ENCODE measurements at places on chromosomes 11 and 22. TPM values are rescaled to one million over a fixed set of nuclear protein-coding genes. Genes with fewer than 3 reads are reported as not detected.

DNA sequence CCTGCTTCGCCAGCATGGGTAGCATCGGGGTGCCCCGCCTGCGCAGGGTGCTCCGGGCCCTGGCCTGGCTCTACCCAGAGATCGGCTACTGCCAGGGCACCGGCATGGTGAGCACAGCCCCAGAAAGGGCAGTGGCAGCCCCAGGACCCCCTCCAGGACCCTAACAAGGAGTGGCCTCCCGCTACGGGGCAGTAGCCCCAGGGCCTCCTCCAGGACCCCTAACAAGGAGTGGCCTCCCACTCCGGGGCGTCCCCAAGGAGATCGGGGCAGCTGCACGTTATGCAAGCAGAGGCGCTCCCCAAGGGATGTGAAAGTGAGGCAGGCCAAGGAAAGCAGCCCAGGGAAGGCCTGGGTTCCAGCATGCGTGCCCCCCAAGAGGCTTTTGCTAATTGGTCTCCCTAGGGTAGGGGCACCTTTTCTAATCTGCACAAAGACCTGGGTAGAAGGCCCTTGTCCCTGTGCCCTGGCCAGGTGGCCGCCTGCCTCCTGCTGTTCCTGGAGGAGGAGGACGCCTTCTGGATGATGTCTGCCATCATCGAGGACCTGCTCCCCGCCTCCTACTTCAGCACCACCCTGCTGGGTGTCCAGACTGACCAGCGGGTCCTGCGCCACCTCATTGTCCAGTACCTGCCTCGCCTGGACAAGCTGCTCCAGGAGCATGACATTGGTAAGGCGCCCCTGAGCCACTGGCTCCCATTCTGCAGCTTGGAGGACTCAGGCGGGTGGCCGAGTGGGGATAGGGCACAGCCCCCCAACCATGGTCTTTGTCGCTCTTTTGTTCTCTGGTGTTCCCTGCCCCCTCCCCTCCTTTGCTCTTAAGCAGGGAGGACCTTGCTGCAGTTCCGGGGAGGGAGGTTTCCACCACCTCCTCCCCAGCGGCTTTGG lies 35.0 kb downstream of the SGSM3 start:
- DNase-seq: no peak
- no peaks in the 10 kb centered on the region for H3K27me3 ChIP-seq
- no peak overlapping the region for H3K27ac ChIP-seq

GRCh38 chr11:2583605-2583958 lies 116.2 kb downstream of the KCNQ1OT1 start:
- no peaks in the 10 kb centered on the region for H3K4me1 ChIP-seq
- no peaks in the 10 kb centered on the region for H3K27me3 ChIP-seq
- DNase-seq: no peak
- no peaks in the 10 kb centered on the region for H3K36me3 ChIP-seq

DNA sequence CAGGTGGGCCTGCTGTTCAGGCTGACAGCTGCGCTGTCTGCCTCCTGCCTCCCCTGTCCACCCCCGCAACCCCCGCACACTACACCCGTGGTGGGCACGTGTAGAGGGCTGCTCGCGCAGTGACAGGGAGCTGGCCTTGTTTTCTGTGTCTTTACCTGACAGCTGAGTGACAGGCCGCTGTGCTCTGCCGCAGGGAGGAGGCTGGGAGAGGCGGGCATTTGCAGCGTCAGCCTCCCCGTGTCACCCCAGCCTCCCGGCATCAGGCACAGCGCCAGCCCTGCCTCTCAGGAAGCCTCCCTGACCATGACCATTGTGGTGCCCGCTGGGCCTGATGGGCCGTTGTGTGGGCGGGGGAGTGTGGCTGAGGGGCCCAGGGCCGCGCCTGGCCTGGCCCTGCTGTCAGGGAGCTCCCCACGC lies 32.0 kb upstream of the RELT start:
- DNase-seq: no peak
- H3K4me3 ChIP-seq: no peak overlapping the region
- H3K36me3 ChIP-seq: no peaks in the 10 kb centered on the region
- H3K27ac ChIP-seq: no peak overlapping the region

GRCh38 chr11:64430645-64431044 lies 71.7 kb downstream of the RPS6KA4 start:
- no peaks in the 10 kb centered on the region for H3K4me1 ChIP-seq
- no peaks in the 10 kb centered on the region for H3K27me3 ChIP-seq
- DNase-seq: no peak
- no peaks in the 10 kb centered on the region for H3K36me3 ChIP-seq
- H3K27ac ChIP-seq: no peak overlapping the region

DNA sequence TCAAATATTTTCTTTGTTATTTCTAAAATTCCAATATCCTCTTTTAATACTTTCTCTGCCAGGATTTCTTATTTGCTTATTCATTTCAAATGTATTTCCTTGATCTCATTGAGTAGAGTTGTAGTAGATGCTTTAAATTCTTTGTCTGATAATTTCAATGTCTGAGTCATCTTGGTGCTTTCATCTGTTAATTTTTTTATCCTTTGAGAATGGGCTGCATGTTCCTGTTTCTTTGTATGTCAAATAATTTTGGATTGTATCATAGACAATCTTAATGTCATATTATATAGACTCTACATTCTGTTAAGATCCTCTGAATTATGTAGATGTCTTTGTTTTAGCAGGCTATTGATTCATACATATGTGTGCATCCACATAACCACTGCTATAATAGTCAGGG lies 57.5 kb downstream of the MYEOV start:
- DNase-seq: no peak
- H3K4me3 ChIP-seq: no peak overlapping the region
- H3K27ac ChIP-seq: no peak overlapping the region
- H3K36me3 ChIP-seq: no peaks in the 10 kb centered on the region

GRCh38 chr11:131157678-131158077 lies 212.7 kb upstream of the NTM start:
- DNase-seq: no peak
- H3K27ac ChIP-seq: no peak overlapping the region
- no peak overlapping the region for H3K4me3 ChIP-seq
- H3K27me3 ChIP-seq: no peaks in the 10 kb centered on the region
- H3K36me3 ChIP-seq: no peaks in the 10 kb centered on the region
- no peaks in the 10 kb centered on the region for H3K4me1 ChIP-seq

DNA sequence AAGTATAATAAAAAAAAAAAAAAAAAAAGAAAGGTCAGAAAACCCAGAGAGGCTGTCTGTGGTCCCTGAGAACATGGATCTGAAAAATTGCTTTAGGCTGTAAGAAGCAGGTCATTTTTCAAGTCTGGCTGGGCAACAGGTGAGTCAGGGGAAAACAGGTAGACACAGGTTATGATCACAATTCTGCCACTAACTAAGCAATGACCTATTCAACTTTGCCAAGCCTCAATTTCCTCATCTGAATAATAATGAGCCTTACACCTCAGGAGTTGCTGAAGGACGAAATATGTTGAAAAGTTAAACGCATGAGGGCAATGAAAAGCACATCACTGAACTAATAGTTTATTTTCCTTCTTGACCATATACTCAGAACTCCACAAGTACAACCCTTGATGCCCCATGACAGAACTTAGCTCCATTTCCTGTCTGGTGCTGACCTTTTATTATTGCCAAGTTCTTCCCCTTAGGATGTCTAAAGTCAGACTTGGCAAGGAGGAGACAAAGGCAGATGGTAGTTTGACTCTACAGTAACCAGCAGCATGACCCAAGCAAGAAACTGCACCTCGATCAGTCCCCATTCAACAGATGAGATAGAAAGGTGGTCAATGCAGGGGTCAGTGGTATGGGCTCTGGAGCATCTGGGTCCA lies 93.6 kb downstream of the SYN3 start:
- DNase-seq: no peak
- H3K27ac ChIP-seq: no peak overlapping the region
- no peaks in the 10 kb centered on the region for H3K36me3 ChIP-seq
- H3K4me1 ChIP-seq: no peaks in the 10 kb centered on the region
- no peaks in the 10 kb centered on the region for H3K27me3 ChIP-seq

- no peaks in the 10 kb centered on the region for H3K27me3 ChIP-seq
- H3K4me1 ChIP-seq: no peaks in the 10 kb centered on the region
- DNase-seq: no peak
- no peaks in the 10 kb centered on the region for H3K36me3 ChIP-seq
Observed at GRCh38 chr22:45889093-45889538, 87.8 kb downstream of the WNT7B start.

DNA sequence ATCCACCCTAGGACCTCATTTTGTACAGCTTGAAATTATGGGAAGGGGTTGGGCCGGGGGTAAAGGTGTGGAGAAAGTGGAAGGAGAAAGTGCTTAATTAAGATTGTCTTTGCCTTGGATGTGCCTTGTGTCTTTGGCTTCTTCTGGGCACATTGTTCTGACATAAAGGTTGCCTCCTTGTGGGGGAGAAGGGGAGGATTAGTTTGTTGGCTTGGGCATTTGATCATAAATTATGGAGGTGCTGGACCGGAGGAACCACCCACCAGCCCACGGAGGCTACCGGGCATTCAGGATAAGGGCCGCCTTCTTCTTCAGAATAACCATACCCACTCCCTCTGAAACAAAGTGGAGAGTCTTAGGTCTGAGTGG lies 1.3 kb downstream of the PAFAH1B2 start:
- H3K27ac ChIP-seq: peak overlapping the region; percentile 83
- H3K36me3 ChIP-seq: peaks cover 12% of the 10 kb centered on the region
- H3K4me1 ChIP-seq: peaks cover 34% of the 10 kb centered on the region
- peak overlapping the region; percentile 79 for H3K4me3 ChIP-seq
- DNase-seq: peak; percentile 9

DNA sequence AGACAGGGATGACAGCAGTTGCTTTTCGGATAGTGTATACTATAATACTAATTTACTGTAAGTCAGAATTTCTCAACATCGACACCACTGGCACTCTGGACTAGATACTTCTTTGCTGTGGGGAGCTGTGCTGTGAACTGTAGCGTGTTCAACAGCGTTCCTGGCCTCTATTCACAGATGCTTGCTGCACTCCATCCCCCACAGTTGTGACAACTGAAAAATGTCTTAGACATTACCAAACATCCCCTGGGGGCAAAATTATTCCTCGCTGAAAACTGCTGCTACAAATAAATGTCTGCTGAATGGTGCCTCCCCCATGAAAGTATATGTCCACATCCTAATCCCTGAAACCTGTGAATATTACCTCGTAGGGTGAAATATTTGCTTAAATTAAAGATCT lies 7.5 kb upstream of the SLC15A3 start:
- H3K4me3 ChIP-seq: no peak overlapping the region
- H3K4me1 ChIP-seq: no peaks in the 10 kb centered on the region
- H3K27me3 ChIP-seq: peaks cover 13% of the 10 kb centered on the region
- no peak for DNase-seq
- H3K36me3 ChIP-seq: no peaks in the 10 kb centered on the region

DNA sequence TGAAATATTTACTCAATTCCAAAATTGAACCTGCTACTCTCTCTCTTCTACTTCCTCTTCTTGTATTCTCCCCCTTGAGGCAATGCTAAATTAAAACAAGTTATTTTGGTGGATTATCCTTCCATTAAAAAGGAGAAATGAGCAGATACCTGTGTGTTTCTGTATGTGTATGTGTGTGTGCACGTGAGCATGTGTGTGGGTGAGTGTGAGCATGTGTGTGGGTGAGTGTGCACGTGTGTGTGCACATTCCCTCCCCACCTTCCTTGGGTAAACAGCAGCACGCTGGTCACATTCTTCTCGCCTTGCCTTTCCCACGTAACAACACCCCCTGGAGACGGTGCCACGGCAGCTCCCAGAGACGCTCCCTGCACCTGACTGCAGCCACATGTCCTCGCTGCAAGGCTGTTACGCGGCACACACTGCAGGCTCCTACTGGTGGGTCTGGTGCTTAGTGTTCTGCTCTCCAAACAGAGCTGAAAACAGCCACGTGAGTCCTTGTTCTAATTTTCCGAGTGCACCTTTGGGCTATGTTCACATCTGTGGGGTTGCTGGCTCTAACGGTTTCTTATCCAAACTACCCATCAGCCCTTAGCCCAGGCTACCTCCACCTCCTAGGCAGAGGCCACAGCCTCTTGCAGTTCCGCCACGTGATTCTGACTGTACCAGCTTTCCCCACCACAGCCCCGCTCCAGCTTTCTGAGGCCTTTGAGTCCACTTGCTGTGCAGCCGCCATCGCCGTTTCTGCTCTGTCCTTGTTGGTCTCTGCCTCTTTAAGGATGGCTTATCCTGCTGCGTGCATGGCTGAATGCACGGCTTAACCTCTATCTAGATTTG lies 123.4 kb downstream of the CTTN start:
- H3K4me3 ChIP-seq: no peak overlapping the region
- no peak overlapping the region for H3K27ac ChIP-seq
- DNase-seq: no peak
- H3K27me3 ChIP-seq: no peaks in the 10 kb centered on the region
- H3K36me3 ChIP-seq: no peaks in the 10 kb centered on the region

- peaks cover 28% of the 10 kb centered on the region for H3K4me1 ChIP-seq
- no peak overlapping the region for H3K27ac ChIP-seq
- H3K4me3 ChIP-seq: no peak overlapping the region
- no peaks in the 10 kb centered on the region for H3K36me3 ChIP-seq
- no peak for DNase-seq
Observed at GRCh38 chr11:304061-304506, 3.5 kb upstream of the IFITM2 start.

DNA sequence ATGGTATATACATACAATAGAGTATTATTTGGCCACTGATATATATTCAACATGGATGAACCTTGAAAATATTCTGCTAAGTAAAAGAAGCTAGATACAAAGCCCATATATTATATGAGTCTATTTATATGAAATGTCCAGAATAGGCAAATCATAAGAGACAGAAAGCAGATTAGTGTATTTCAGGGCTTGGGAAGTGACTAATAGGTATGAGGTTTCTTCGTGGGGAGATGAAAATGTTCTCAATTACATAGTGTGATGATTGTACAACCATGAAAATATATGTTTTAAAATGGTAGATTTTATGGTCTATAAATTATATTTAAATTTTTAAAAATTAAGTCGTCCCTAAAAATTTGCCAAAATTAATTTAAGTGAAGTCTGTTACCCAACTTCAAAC lies 92.2 kb downstream of the STK33 start:
- H3K27me3 ChIP-seq: no peaks in the 10 kb centered on the region
- no peak for DNase-seq
- H3K4me1 ChIP-seq: no peaks in the 10 kb centered on the region
- H3K27ac ChIP-seq: no peak overlapping the region

IGLL1 gene
- not detected for total RNA-seq

FREY1 gene
- total RNA-seq: 1.8 TPM

BLID gene
- not detected for total RNA-seq

PGA4 gene
- not detected for total RNA-seq

FAT3 gene
- not detected for total RNA-seq

VSIG10L2 gene
- total RNA-seq: not detected

PRODH gene
- total RNA-seq: not detected

NAALADL1 gene
- 16.4 TPM for total RNA-seq

POTEH gene
- not detected for total RNA-seq

TEAD1 gene
- total RNA-seq: 0.30 TPM

SPECC1L gene
- total RNA-seq: 39.6 TPM

BATF2 gene
- total RNA-seq: not detected

HBD gene
- total RNA-seq: not detected

DSCAML1 gene
- 1.6 TPM for total RNA-seq

TRIM34 gene
- 9.8 TPM for total RNA-seq

ZBTB16 gene
- 8.5 TPM for total RNA-seq

UBQLN3 gene
- 0.49 TPM for total RNA-seq

LARGE1 gene
- not detected for total RNA-seq

All from CD4-positive, CD25-positive, alpha-beta regulatory T cell (primary cell).